RPMI7951 (cell line): ENCODE measurements at places on chromosomes 1 and 21.

- no peak for DNase-seq
Measured at GRCh38 chr1:246793356-246793896, 69.2 kb downstream of the SCCPDH start.

- DNase-seq = no peak
Measured at GRCh38 chr1:226985839-226986463, 45.9 kb downstream of the COQ8A start.

DNA sequence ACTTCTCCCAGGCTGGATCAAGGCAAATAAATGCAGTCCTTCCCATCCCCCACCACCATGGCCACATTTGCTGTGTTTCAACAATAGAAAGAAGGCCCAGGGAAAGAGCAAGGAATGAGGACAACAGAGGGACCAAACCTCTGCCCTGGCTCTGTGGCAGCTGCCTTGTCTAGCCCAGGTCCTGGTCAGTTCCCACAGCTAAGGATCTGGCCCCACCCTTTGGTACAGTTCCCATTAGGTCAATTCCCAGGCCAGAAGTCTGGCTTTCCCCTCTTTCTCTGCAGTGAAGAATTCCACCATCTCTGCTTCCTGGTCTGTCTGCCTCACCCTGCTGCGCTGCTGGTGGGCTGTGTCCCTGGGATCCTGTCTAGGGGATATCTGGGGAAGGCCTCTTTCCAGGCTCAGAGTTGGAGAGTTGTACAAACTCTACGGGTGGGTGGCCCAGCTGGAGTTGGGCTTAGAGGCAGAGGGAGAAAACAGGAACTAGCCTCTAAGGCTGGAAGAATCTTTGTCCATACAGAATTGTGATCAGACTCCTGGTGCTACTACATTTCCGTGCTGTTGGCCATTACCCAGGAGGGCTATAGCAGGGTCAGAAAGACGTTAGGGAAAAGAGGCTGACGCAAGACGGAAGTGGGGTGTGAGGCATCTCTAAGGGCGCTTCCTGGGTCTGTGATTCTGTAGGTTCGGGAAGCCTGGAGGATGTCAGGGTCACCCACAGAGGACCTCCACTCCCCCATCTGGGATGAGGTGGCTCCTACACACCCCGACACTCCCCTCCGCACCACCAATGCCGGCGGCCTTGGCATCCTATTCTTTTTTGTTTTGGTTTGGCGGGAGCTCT, 953 bp upstream of the NDUFS2 start:
- DNase-seq = peak; percentile 62

- no peak for DNase-seq
Measured at GRCh38 chr1:240343966-240344365, 252.3 kb downstream of the FMN2 start.

DNA sequence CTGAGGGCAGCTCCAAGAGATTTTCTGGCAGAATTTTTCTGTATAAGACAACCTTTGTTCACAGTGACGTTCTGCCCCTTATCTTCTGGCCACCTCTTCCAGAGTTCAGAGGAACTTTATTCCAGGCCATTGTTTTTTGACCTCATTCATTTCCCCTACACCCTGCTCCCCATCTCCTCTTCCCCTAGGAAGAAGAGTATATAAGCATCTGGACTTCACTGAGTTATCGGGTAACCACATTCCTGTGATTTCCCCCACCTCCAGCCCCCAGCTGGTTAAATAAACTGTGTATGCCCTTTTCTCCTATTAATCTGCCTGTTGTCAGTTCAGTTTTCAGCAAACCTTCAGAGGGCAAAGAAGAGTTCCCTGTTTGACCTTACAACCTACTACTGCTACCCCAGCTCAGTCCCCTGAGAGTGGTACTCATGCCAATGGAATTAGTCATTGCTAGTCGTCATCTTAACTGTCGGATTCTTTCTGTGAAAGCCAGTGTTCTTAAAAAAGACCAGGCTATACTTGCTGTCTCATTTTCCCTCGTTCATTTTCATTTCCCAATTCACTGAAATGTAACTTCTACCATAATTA, 14.3 kb upstream of the ALG14 start:
- DNase-seq = peak; percentile 90

GRCh38 chr1:228901936-228902681, 166.8 kb downstream of the RHOU start:
- no peak for DNase-seq

DNA sequence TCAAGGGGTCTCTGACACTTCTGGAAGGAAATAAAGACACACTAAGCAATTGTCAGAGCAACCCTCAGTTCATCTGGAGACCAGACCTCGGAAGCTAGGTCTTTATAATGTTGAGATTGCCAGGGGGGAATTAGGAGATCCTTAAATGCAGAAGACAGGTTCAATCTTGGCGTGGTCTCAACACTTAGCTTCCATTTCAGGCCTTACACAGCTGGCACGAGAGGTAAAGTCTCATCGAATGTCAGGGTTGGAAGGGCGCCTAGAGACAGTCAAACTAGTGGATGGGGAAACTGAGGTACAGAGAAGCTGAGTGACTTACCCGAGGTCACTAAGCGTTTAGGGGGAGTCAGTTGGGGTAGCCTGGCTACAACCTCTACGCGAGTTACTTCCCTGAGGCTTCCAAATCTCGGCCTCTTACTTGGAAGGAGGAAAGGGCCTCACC, 562 bp upstream of the EPB41 start:
- no peak for DNase-seq

DNA sequence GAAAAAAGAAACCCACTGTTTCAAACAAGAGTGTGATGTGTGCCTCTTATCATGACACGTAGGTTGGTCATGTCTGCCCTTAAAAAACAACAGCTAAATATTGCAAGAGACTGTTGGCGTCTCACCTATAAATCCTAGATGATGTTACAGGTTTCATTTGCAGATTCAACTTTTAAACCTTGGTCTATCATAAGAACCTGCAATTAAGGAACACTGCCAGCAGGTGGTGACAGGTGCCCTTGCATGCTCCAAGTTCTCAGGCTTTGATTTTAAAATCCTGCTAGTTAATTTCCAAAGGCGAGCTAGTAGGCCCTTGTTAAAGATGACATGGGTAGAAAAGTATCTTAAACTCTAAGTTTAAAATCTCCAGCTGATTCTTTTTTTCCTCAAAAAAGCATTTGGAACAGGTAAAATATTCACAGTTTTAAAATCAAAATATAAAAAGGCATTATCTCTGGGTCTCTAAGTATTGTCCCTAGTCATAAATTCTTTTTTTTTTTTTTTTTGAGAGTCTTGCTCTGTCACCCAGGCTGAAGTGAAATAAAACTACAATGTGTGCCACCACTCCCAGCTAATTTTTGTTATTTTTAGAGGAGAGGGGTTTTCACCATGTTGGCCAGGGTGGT, 39.1 kb downstream of the CLSTN1 start:
- peak; percentile 45 for DNase-seq

GRCh38 chr1:17819129-17819802, 64.1 kb downstream of the ACTL8 start:
- DNase-seq = no peak

- DNase-seq = no peak
Measured at GRCh38 chr1:25861316-25862286, 2.3 kb upstream of the AUNIP start.

DNA sequence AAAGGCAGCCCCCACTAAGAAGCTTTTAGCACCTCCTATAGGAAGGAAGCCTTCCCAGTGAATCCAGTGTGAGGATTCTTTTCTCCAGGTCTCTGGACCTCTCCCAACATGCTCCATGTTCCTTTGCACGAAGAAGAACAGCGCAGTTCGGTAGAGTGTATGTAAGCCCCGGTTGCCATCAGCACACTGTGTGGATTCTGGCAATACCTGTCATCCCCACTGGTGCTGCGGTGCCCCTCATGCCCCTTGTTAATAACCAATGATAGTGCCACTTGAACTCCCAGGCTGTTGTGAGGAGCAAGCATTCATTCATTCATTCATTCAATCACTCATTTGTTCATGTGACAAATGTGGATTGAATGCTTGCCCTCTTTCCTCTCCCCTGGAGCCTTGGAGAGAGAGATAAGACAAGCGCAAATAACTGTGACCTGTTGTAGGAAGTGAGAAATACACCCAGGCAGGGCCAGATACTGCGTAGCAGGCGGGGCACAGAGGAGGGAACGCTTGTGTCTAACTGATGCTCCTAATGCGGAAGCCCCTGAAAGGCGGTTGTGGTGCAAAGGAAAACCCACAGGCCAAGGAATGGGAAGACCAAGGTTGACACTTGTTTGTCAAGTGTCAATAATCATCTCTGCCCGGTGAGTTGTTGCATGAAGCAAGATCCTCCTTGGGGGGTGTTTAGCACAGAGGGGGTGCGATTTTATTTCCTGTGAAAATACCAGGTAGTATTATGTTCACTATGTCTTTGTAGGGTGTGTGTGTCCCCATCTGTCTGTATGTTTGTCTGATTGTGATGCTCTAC, 9.8 kb downstream of the LGR6 start:
- no peak for DNase-seq

GRCh38 chr1:87878873-87879272, 550.2 kb downstream of the LMO4 start:
- DNase-seq = no peak

DNA sequence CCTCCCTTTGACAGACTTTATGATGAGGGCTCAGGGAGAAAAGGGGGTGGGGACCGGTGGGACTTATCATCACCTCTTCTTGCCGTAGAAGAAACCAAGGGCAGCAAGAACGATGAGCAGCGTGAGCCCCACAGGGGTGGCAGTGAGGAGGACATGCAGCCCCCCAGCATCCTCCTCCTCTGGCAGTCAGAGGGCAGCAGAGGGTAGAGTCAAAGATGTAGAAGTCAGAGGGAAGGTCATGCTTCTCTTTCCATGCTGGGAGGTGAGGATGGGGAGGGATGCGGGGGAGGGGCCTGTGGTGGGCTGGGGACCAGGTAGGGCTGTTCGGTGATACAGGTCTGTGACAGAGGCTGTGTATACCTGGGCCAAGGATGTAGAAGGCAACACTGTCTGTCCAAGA, 14.8 kb downstream of the INSRR start:
- no peak for DNase-seq

DNA sequence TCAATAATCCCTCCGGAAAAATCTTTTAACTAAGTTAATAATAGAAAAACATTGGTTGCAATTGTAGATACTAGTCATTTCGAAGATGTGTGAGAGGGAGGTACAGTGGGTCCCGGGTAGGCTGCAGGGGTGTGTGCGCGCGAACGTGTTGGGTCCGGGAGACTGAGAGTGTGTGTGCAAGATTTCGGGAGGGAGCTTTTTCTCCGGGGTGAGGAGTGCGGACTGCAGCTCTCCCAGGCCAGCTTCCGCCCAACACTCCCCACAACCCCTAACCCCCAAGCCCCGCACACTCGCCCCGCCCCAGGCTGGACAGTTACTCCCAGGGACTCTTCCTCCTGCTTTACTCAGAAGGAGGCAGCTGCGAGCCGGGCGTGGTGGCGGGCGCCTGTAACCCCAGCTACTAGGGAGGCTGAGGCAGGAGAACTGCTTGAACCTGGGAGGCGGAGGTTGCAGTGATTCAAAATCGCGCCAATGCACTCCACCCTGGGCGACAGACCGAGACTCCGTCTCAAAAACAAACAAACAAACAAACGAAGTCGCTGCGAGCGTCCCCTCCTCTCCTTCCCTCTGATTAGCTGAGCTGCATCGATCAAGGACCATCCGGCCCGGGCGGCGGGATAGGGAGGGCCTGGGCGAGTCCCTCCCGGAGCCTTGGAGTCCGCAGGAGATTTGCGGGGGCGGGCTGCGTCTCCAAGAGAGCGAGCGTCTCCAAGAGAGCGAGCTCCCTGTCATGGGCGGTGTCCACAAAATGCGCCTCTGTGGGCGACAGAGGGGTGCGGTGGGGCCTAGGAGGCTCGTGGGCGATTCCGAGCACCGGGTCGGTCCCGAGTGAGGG, 28.3 kb upstream of the PPM1J start:
- DNase-seq = no peak

GRCh38 chr1:57088653-57089052, 122.8 kb upstream of the C8B start:
- DNase-seq = no peak

DNA sequence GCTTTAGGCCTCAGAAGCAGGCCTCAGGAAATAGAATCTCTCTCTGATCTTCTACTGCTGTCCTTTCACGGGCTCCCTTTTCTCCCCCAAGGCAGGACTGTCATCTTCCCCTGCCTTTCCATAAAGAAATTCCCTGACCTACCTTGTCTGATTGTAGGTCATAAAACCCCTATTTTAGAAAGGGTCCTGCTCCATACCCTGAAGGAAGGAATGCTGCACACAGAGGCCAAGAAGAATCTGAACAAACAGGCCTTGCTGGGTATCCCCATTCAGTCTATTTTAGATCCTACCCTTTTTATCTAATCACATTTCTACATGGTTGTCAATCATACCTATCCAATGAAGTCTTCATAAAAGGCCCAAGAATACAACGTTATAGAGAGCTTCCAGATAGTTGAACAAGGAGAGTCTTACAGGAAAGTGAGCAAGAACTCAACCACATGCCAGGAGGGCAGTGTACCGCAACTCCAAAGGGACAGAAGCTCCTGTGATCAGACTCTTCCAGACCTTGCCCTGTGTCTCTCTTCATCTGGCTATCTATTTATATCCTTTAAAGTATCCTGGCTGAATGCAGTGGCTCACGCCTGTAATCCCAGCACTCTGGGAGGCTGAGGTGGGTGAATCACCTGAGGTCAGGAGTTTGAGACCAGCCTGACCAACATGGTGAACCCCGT, 93.1 kb downstream of the SLC16A1 start:
- DNase-seq = no peak

GRCh38 chr1:110125810-110126209, 13.6 kb downstream of the UBL4B start:
- no peak for DNase-seq

DNA sequence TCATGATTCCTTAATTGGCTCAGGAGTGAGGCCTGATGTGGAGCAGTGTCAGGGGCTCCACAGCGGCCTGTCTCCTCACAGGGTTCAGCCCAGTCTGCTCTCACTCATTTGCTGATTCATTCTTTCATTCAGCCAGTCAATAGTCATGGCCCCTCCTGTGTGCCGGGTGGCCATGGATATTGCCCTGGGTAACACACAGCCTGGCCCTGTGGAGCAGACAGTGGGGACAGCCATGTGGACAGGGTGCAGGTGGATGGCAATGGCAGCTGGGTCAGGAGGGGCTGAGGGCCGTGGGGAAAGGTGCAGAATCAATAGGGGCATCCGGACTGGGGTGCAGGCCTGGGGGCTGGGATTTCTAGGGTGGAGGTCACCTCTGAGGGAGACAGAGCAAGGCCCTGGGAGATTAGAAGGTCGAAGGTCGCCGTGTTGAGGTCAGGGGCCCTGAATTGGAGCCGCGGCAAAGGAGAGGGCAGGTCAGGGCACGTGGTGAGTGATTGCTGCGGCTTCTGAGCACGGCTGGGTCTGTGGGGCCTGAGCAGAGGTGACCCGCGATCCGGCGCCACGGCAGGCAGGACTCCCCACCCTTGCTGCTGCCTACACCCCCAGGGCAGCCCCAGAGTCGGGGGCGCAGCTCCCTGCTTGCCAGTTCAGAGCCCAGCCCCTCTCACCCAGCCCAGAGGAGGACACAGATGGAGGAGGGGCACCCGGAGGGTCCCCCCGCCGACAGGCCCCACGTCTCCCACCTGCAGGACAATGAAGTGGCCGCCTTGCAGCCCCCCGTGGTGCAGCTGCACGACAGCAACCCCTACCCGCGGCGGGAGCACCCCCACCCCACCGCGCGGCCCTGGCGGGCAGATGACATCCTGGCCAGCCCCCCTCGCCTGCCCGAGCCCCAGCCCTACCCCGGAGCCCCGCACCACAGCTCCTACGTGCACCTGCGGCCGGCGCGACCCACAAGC, 33.4 kb downstream of the SLC19A1 start:
- DNase-seq = no peak
